ENCODE measurements at places on chromosomes 1 and 21.

GRCh38 chr1:88891951-88892340 is 579 bp upstream of the GTF2B start:
- no peak for DNase-seq

- DNase-seq = no peak
Measured at GRCh38 chr21:29511096-29511495, 212.4 kb downstream of the BACH1 start.

DNA sequence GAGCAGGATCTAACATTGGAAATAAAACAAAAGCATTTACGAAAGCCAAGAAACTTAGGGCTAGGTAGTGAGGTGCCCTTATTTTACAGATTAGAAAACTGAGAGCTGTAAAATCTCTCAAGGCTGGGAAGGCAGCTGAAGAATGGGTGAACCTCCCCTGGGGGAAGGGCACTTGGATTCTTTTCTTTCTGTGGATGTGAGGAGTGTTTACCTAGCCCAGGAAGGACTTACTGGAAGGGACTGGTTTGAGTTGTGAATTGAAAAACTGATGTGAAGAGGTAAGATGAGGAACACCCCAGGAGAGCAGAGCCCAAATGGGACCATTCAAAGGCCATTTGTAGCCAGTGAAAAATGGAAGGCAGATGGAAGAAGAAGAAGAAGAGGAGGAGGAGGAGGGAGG is 74.7 kb upstream of the NGF start:
- no peak for DNase-seq

- DNase-seq = no peak
Measured at GRCh38 chr21:37074197-37074510, 1.1 kb downstream of the TTC3 start.
